ENCODE measurements at places on chromosomes 16 and 17.
A peak's percentile ranks its signal among the peaks of the same experiment; 100 is the strongest.

- no peak overlapping the region for H3K27ac ChIP-seq
- no peaks in the 10 kb centered on the region for H3K27me3 ChIP-seq
- peak overlapping the region; percentile 34 for H3K4me3 ChIP-seq
- no peaks in the 10 kb centered on the region for H3K36me3 ChIP-seq
- no peaks in the 10 kb centered on the region for H3K4me1 ChIP-seq
- DNase-seq, result no peak
Measured at GRCh38 chr16:58337090-58337444, 42.2 kb upstream of the PRSS54 start.

GRCh38 chr17:67258821-67259468 is 13.9 kb upstream of the HELZ start:
- H3K4me3 ChIP-seq, result no peak overlapping the region
- no peaks in the 10 kb centered on the region for H3K36me3 ChIP-seq
- no peak for DNase-seq
- no peaks in the 10 kb centered on the region for H3K27me3 ChIP-seq
- H3K4me1 ChIP-seq, result peaks cover 24% of the 10 kb centered on the region

- H3K4me3 ChIP-seq, result no peak overlapping the region
- H3K4me1 ChIP-seq, result no peaks in the 10 kb centered on the region
- DNase-seq, result no peak
- no peaks in the 10 kb centered on the region for H3K27me3 ChIP-seq
- peak overlapping the region; percentile 40 for H3K27ac ChIP-seq
- H3K36me3 ChIP-seq, result peaks cover 29% of the 10 kb centered on the region
Measured at GRCh38 chr16:83994087-83994486, 26.0 kb downstream of the NECAB2 start.

- no peaks in the 10 kb centered on the region for H3K27me3 ChIP-seq
- no peaks in the 10 kb centered on the region for H3K4me1 ChIP-seq
- no peak overlapping the region for H3K4me3 ChIP-seq
Measured at GRCh38 chr17:27413315-27413714, 42.9 kb upstream of the KSR1 start.

DNA sequence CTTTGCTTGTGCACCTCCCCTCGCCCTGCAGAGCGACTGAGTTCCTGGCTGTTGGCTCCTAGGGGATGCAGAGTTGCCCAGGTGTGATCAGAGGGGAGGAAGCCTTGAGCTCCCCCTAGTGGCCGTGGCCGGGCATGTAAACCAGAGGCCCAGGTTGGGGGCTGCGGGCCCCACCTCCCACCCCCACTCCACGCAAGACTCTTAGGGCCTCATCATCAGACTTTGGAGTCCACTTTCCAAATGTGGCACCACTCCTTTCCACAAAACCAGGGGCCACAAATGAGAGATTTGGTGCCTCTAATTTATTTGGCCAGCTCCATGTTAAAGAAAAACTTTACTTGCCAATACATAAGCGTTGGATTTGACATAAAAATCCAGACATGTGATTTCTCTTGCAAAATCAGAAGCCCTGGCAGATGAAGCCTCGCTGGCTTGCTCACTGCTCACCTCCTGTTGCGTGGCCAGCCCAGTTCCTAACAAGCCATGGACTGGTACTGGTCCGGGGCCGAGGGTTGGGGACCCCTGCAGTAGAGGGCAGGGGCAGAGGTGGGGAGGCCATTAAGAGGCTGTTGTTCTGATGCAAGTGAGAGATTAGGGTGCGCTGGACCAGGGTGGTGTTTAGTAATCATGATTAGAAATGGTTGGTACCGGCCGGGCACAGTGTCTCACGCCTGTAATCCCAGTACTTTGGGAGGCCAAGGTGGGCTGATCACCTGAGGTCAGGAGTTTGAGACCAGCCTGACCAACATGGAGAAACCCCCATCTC is 28.7 kb upstream of the GAS7 start:
- no peak overlapping the region for H3K27ac ChIP-seq
- no peak overlapping the region for H3K4me3 ChIP-seq
- no peaks in the 10 kb centered on the region for H3K4me1 ChIP-seq
- no peaks in the 10 kb centered on the region for H3K27me3 ChIP-seq
- H3K36me3 ChIP-seq, result no peaks in the 10 kb centered on the region
- peak; percentile 43 for DNase-seq

- DNase-seq, result no peak
- H3K27ac ChIP-seq, result no peak overlapping the region
- H3K27me3 ChIP-seq, result no peaks in the 10 kb centered on the region
- no peak overlapping the region for H3K4me3 ChIP-seq
- H3K4me1 ChIP-seq, result no peaks in the 10 kb centered on the region
- H3K36me3 ChIP-seq, result no peaks in the 10 kb centered on the region
Measured at GRCh38 chr17:55053855-55054254, 85.3 kb downstream of the STXBP4 start.

- no peaks in the 10 kb centered on the region for H3K4me1 ChIP-seq
- no peak for DNase-seq
- no peak overlapping the region for H3K27ac ChIP-seq
- no peaks in the 10 kb centered on the region for H3K36me3 ChIP-seq
- H3K27me3 ChIP-seq, result no peaks in the 10 kb centered on the region
- H3K4me3 ChIP-seq, result no peak overlapping the region
Measured at GRCh38 chr17:41589301-41589700, 2.6 kb upstream of the KRT14 start.

GRCh38 chr16:79595931-79596450 is 4.5 kb downstream of the MAF start:
- H3K27me3 ChIP-seq, result no peaks in the 10 kb centered on the region
- no peaks in the 10 kb centered on the region for H3K36me3 ChIP-seq
- H3K4me3 ChIP-seq, result peak overlapping the region; percentile 70
- peaks cover 18% of the 10 kb centered on the region for H3K4me1 ChIP-seq
- DNase-seq, result no peak

DNA sequence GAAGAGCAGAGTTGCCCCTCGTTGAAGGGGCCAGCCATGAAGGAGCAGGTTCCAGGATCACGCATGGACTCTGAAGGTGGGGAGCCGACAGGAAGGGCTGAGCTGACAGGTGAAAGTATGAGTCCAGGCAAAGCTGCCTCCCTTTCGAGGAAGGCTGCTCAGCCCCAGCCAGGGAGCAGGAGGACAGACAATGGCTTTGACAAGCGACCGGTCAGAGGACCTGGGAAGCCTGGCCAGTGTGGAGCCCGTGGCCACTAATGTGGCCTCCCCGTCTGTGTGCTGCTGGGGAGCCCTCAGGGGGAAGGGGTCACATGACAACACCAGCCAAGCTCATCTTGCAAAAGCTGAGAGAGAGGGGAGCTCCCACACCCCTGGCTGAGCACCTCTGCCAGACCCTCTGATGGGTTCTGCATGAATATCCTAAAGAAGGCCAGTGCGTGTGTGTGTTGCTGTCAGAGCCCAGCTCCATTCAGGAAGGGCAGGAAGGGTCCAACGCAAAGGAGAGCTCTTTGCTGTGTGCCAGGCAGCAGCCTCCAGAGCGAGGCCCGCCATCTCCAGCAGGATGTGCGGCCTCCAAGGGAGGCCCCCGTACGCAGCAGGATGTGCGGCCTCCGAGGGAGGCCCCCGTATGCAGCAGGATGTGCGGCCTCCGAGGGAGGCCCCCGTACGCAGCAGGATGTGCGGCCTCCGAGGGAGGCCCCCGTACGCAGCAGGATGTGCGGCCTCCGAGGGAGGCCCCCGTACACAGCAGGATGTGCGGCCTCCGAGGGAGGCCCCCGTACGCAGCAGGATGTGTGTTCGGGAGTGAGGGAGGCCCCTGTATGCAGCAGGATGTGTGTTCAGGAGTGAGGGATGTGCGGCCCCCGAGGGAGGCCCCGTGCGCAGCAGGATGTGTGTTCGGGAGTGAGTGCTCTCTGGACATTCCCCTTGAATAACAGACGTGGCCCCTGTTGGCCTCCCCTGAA is 102.1 kb upstream of the CHMP6 start:
- H3K4me1 ChIP-seq, result no peaks in the 10 kb centered on the region
- no peak overlapping the region for H3K27ac ChIP-seq
- H3K4me3 ChIP-seq, result no peak overlapping the region
- peak; percentile 11 for DNase-seq
- no peaks in the 10 kb centered on the region for H3K27me3 ChIP-seq

GRCh38 chr16:80739523-80739922 is 64.9 kb downstream of the CDYL2 start:
- no peaks in the 10 kb centered on the region for H3K4me1 ChIP-seq
- H3K4me3 ChIP-seq, result no peak overlapping the region
- no peak for DNase-seq
- H3K36me3 ChIP-seq, result no peaks in the 10 kb centered on the region
- no peak overlapping the region for H3K27ac ChIP-seq

DNA sequence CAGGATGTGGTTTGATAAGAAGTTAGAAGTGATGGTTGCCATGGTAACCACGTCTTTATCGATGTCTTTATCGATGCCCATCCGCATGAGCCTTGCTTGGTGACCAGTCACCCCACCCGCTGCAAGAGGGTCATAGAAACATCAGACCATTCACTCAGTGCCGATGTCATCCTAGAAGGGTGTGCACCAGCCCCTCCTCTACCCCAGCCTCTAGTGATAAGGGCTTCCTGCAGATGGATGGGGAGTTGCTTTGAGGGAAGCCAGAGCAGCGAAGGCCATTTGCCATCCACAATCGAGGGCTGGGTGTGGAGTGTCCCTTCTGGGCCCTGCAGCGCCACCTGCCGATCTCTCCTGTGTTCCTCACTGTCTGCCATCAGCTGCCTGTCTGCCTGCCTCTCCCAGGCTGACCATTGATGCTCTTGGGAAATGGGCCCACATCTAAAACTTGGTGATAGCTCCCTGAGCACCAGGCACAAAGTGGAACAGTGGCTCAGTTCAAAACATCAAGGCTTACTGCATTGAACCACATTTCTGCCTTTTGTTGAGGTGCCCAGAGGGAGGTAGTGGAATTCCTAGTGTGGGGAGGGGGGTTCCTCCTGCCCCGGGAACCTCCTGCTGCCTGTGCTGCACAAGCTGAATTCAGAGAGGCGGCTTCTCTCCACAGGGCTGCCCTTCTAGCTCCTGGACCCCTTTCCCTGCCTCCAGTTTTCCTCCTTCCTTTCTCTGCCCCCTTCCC is 8.9 kb downstream of the CALB2 start:
- no peaks in the 10 kb centered on the region for H3K27me3 ChIP-seq
- peak; percentile 65 for DNase-seq
- no peak overlapping the region for H3K27ac ChIP-seq

DNA sequence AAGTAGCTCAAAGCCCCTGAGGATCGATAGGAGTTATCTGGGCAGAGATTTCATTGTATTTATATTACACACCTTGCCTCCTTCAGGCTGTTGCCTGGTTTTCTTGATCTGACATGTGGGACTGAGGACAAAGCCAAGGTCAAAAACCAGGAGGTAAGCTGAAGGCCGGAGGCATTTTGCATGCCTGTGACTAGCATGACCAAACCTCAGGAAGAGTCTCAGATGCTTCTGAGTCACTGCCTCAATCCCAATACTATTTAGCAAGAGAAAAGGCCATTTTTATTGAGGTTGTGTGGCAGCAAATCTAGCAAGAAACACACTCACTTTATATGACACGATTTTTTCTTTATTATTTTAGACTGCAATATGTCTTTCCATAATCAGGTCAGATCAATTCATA is 968.1 kb downstream of the CDH11 start:
- H3K36me3 ChIP-seq, result no peaks in the 10 kb centered on the region
- no peak overlapping the region for H3K27ac ChIP-seq
- no peak for DNase-seq
- no peaks in the 10 kb centered on the region for H3K4me1 ChIP-seq
- no peaks in the 10 kb centered on the region for H3K27me3 ChIP-seq
- no peak overlapping the region for H3K4me3 ChIP-seq

DNA sequence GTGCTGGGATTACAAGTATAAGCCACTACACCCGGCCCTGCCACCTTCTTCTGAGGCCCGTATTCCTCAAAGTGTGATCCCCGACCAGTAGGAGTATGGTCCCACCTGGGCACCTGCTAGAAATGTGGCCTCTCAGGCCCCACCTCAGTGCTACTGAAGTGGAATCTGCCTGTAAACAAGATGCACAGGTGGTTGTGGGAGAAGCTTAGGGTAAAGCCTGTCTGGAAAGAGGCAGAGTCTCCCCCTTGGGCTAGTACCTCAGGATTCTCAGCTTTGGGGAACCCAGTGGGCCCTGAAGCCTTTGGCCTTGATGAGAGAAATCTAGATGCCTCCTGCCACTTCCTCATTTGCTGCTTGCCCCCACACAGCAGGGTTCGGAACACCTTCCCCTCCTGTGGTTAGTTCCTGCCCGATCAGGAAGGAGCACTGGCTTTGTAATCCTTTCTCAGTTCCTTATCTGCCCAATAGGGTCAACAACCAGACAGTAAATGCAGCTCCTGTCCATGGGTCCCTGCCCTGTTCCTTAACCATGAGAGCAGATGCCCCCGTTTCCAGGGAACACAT is 25.2 kb downstream of the TK2 start:
- DNase-seq, result no peak
- H3K27ac ChIP-seq, result peak overlapping the region; percentile 49
- no peaks in the 10 kb centered on the region for H3K27me3 ChIP-seq
- peaks cover 16% of the 10 kb centered on the region for H3K36me3 ChIP-seq
- H3K4me1 ChIP-seq, result no peaks in the 10 kb centered on the region

GRCh38 chr17:66508896-66509844 is 206.8 kb downstream of the PRKCA start:
- H3K27me3 ChIP-seq, result no peaks in the 10 kb centered on the region
- H3K36me3 ChIP-seq, result no peaks in the 10 kb centered on the region

- no peak overlapping the region for H3K27ac ChIP-seq
- peaks cover 6% of the 10 kb centered on the region for H3K4me1 ChIP-seq
- H3K27me3 ChIP-seq, result no peaks in the 10 kb centered on the region
- no peak for DNase-seq
- no peaks in the 10 kb centered on the region for H3K36me3 ChIP-seq
- no peak overlapping the region for H3K4me3 ChIP-seq
Measured at GRCh38 chr16:46833460-46833800, 2.5 kb upstream of the C16orf87 start.

GRCh38 chr16:85319208-85319983 is 207.1 kb upstream of the CIBAR2 start:
- no peak for DNase-seq
- no peaks in the 10 kb centered on the region for H3K27me3 ChIP-seq
- H3K27ac ChIP-seq, result no peak overlapping the region

DNA sequence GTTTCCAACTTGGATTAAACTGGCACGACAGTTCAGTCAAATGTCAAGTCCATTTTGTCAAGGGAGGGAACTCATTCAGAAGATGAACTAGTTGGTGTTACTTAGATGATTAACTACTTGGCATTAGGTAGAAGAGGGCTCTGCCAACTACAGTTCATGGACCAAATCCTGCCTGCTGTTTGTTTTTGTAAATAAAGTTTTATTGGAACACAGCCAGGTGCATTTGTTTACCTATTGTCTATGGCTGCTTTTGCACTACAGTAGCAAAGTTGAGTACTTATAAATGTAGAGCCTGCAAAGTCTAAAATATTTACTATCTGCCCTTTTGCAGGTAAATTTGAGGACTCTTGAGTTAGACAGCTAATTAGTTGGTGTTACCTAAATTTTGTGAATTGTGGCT is 410.0 kb downstream of the MAF start:
- no peak overlapping the region for H3K27ac ChIP-seq
- no peaks in the 10 kb centered on the region for H3K27me3 ChIP-seq
- H3K4me1 ChIP-seq, result no peaks in the 10 kb centered on the region
- H3K36me3 ChIP-seq, result no peaks in the 10 kb centered on the region
- no peak for DNase-seq

DNA sequence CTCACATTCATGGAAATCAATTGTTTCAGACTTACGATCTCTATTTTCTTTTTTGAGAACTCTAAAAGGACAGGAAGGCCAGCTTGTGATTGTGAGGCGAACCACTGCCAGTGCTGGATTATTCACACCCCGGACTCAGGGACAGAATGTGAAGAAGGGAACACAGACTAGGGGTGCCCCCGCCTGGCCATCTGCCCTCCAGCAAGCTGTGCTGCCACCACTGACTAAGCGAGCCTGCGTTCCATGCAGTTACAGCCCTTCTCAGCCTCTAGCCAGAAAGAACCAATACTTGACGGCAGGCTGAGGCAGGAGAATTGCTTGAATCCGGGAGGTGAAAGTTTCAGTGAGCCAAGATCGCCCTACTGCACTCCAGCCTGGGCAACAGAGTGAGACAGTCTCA is 2.8 kb downstream of the HAGH start:
- DNase-seq, result peak; percentile 78
- no peaks in the 10 kb centered on the region for H3K36me3 ChIP-seq
- H3K4me3 ChIP-seq, result peak overlapping the region; percentile 98
- H3K27ac ChIP-seq, result peak overlapping the region; percentile 86
